Right cardiac atrium (tissue), 5 donors: ENCODE measurements at places on chromosomes 5 and 9. TPM values are rescaled to one million over a fixed set of nuclear protein-coding genes. Genes with fewer than 3 reads are reported as not detected.

DNA sequence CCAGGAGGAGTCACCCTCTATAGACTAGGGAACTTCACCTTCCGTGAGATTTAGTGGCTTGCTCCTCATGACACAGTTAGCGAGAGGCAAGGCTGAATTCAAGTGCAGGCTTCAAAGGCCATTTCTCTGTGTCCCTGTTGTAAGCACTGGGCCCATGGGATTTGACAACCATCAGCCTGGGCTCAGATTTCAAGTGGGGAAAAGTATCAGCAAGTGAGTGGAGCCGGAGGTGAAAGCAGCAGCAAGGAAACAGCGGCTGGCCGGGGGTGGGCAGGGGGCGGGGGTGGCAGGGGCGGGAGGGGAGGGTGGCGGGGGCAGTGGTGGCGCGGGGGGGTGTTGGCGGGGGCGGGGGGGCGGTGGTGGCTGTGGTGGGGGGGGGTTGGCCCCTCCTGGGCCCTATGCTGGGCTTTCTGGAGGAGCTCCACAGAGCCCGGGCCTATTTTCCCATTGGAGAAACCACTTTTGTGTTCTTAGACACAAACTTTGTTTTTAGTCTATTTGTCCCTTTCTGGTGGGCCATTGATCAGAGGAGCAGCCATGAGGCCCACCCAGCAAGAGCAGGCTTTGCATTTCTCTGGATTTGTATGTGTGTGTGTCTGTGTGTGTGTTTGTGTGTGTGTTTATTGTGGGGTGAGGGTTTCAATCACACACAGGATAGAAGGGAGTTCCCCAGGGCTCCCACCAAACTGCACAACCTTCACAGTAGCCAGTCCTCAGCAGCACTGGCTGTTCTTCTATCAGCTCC lies 165.4 kb upstream of the RAI14 start:
- no peak for DNase-seq

The CXCL14 gene
- polyA plus RNA-seq = 4.5 TPM

DNA sequence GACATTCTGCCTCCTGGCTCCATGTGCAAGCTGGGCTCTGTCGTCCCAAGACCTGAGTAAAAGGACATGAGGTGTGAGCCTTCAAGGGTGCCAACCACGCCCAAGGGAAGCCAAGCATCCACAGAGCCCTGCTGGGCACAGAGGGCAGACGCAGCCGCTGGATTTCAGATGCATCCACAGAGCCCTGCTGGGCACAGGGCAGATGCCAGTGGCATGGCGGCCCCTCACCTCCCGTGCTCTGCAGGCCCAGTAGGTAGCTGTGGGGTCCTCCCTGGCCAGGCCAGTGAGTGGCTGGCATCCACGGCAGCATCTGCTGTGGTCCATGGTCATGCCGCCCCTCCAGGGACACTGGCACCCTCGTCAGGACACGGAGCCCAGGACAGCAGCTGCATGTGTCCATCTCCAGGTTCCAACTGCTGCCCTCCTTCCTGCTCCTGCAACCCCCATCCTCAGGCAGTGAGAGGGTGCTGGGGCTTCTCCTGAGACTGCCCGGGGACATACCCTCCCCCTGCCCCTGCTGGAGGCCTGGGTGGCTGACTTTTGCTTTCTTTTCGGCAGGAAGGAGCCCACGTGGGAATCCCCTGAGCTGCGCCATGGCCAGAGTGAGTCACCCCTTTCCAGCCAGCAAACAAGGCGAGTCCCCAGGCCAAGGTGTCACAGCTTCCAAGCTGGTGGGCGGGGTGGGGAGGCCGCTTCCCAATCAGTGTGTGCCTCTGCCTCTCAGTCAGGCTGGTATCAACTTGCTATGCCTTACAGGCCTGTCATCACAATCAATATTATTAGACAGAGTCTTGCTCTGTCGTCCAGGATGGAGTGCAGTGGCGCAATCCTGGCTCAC lies 4.0 kb upstream of the TRAF2 start:
- DNase-seq = peak; percentile 79

The NRG2 gene
- 1.4 TPM for polyA plus RNA-seq

GRCh38 chr9:69178583-69179011 lies 4.5 kb downstream of the TJP2 start:
- no peak for DNase-seq

GRCh38 chr5:59171131-59171530 lies 588.3 kb downstream of the RAB3C start:
- DNase-seq = no peak

- DNase-seq = no peak
Observed at GRCh38 chr9:68739621-68740174, 34.7 kb downstream of the PIP5K1B start.

DNA sequence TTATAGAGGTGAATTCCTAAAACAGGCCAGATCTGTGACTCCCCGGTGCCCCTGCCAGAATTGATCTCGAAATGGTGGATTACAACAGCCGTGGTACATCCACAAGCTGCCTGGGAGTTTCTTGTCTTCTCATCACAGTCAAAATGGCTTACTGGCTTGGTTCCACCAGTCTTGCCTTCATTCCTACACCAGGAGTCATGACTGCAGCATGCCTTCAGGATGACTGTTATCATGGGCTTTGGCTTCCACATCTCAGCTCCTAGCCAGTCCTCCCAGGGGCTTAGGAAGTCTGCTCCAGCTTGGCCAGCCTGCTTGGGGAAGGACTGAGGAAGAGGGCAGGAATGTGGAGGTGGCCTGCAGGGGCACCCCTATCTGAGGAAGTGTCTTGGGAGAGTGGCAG lies 132.9 kb upstream of the NR3C1 start:
- DNase-seq = peak; percentile 49
